ENCODE measurements at places on chromosomes 5 and 9.

GRCh38 chr5:6483880-6484382 lies 35.3 kb downstream of the UBE2QL1 start:
- no peak for DNase-seq

DNA sequence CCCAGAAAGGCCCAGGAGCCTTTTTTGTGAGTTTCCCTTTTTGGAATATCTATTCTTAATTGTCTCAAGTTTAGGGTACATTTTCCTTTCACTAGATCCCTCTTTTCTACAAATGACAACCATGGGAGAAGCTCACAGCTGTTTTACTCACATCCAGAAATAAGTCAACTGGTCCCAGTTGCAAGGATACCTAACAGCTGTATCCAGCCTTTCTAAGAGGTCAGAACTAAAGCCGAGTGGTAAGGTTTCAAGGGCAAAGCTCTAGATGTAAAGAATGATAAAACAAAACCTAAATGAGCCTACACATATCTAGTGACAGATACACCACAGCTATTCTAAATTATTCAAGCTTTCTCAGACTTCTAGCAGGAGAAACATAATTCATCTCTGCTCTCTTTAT lies 4.4 kb downstream of the FGF10 start:
- DNase-seq = no peak

GRCh38 chr5:9401786-9402472 lies 143.9 kb downstream of the SEMA5A start:
- no peak for DNase-seq

- DNase-seq = no peak
These were observed 7.9 kb downstream of the SLC2A6 start for GRCh38 chr9:133470988-133471387.

DNA sequence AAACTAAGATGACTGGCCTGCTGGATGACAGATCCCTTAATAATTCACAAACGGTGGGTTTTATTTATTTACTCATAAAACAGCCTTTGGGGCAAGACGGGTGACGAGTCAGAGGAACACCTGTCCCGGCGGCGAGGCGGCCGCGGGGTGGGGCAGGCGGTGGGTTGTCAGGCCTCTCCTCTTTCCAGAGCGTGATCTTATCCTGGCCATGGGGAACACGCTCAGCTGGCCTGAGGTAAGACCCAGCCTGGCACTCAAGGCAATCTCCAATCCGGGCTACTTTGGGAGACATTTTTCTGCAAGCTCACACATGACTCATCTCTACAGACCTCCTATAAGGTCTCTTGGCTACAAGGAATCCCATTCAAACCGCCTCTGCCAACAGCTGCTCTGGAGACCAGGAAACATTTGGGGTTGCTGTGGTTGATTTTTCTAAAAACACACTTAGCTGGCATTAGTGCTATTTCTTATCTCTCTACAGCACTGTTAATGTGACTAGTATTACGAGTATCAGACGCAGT lies 6.3 kb downstream of the RAPGEF1 start:
- DNase-seq = peak; percentile 72

GRCh38 chr5:623531-623930 lies 11.4 kb downstream of the CEP72 start:
- no peak for DNase-seq

DNA sequence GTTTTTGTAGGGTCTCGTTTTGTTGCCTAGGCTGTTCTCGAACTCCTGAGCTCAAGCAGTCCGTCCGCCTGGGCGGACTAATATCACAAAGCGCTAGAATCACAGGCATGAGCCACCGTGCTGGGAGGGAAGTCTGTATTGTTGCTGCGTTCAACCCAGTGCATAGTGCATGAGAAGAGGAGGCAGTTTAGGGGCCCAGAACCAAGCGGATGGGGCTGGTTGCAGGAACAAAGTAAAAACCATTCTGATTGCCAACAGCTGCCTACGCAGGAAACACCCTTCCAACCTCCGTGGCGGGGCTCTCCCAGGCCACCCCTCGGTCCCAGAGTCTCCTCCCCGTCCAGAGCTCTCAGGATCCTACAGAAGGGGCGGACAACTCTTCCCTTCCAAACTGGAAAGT lies 87.1 kb downstream of the ANXA2R start:
- DNase-seq = no peak

- no peak for DNase-seq
These were observed 14.4 kb downstream of the NR5A1 start for GRCh38 chr9:124492818-124493217.

GRCh38 chr5:72093824-72094223 lies 13.5 kb upstream of the MAP1B start:
- DNase-seq = peak; percentile 7

GRCh38 chr5:179215576-179215975 lies 129.7 kb downstream of the ADAMTS2 start:
- no peak for DNase-seq

DNA sequence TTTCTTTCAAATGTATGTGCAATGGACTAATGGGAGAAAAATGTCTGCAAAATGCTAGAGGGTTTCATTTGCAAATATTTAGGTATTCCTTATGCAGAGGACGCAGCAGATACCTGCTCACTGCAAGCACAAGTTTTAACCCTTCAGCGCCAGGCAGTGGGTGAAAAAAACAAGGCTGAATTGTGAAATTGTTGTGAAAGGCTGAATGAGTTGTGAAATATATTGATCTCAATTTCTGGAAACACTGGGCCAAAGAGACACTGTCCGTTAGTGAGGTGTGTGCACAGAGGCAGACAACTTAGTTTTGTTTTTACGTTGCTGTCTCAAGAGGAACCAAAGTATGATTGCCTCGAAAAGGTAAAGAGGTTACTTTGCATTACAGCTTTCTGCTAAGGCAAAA lies 18.8 kb downstream of the FUBP3 start:
- DNase-seq = no peak

DNA sequence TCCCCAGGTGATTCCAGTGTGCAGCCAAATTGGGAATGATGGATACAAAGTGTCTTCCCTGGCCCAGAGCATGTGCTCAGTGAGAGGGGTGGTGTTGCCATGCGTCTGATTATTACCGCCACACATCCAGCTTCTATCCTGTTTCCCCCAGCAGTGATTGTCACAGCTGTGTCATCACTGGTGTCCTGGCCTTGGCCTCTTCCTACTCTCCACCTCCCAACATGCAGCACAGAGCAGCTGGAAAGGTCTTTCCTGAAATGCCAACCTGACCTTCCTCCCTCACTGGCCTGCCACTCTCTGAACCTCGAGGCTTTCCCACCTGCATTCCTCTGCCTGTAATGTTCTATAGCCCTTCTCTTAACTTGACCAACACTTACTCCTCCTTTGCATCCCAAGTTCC lies 60.0 kb downstream of the TMOD1 start:
- DNase-seq = no peak

DNA sequence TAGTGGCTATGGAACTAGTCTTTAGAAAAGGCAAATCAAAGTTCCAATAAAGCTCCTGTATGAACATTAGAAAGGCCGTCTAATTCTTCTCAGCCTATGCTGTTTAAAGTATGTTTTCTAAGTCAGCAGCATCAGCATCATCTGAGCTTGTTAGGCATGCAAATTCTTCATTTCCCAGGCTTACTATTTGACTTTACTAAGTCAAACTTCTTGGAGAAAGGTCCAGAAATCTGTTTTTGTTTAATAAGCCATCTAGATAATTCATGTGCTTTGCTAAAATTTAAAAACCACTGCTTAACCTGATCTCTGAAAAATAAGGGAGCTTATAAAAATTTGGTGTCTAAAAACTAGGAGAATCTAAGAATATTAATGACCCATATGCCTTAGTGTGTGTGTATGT lies 200.2 kb upstream of the SGCD start:
- no peak for DNase-seq
